Naive thymus-derived CD4-positive, alpha-beta T cell (primary cell): ENCODE measurements at places on chromosomes 5 and 9. TPM values are rescaled to one million over a fixed set of nuclear protein-coding genes. Genes with fewer than 3 reads are reported as not detected.

The PCDHA13 gene
- not detected for total RNA-seq

The EQTN gene
- total RNA-seq, result not detected

DNA sequence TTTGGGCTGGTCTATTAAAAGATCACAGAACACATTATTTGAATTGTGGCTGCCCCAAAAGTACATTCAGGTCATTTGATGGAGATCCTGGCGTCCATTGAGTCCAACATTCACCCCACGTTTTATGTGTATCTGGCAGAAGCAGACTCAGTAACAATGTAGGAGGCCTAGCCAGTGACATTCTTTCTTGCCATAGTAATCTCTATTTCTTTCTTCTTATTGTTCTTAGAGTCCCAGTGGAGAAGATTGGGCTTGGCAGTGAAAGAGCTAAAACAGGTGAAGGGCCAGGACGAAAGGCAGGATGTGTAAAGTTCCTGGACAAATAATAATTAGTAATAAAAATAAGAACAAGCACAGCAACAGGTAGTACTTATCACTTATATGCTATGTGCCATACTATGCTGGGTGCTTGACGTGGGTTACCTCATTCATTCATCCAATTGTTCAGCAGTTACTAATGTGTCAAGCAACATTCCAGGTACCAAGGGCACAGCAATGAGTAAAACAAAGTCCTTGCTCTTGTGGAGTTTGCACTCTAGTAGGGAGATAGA, 12.6 kb upstream of the ANKH start:
- H3K36me3 ChIP-seq, result no peaks in the 10 kb centered on the region
- no peak overlapping the region for H3K4me3 ChIP-seq
- H3K27me3 ChIP-seq, result no peaks in the 10 kb centered on the region
- no peak for DNase-seq

GRCh38 chr5:170269579-170269978, 28.0 kb downstream of the LCP2 start:
- H3K27ac ChIP-seq, result peak overlapping the region; percentile 66
- H3K4me3 ChIP-seq, result peak overlapping the region; percentile 19
- H3K27me3 ChIP-seq, result no peaks in the 10 kb centered on the region

GRCh38 chr5:139998837-139999236, 44.3 kb downstream of the NRG2 start:
- H3K4me3 ChIP-seq, result no peak overlapping the region
- no peaks in the 10 kb centered on the region for H3K4me1 ChIP-seq
- H3K27me3 ChIP-seq, result no peaks in the 10 kb centered on the region
- no peak overlapping the region for H3K27ac ChIP-seq
- no peak for DNase-seq
- H3K36me3 ChIP-seq, result no peaks in the 10 kb centered on the region

DNA sequence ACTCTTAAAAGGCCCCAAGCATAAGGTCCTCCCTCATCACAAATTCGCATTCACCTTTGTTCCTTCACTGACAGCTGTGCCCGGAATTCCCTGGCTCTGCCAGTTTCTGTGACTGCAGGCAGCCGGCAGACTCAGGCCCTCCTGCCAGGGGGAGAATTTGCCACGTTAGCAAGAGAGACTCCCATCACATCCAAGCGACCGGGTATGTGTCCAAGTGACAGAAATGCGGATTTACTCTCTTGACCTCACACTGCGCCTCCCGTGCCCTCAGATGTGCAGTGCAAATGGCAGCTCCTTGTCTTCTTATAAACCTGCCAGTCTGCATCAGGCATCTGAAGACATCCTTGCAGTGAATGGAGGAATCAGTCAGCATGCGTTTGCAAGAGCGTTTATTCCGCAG, 187.1 kb upstream of the WWC1 start:
- no peaks in the 10 kb centered on the region for H3K27me3 ChIP-seq
- no peaks in the 10 kb centered on the region for H3K36me3 ChIP-seq
- no peak overlapping the region for H3K4me3 ChIP-seq
- no peaks in the 10 kb centered on the region for H3K4me1 ChIP-seq
- no peak for DNase-seq
- H3K27ac ChIP-seq, result no peak overlapping the region

- H3K4me1 ChIP-seq, result no peaks in the 10 kb centered on the region
- H3K27me3 ChIP-seq, result no peaks in the 10 kb centered on the region
- no peak overlapping the region for H3K27ac ChIP-seq
- no peak for DNase-seq
Observed at GRCh38 chr5:80481019-80481893, 6.6 kb upstream of the FAM151B start.

DNA sequence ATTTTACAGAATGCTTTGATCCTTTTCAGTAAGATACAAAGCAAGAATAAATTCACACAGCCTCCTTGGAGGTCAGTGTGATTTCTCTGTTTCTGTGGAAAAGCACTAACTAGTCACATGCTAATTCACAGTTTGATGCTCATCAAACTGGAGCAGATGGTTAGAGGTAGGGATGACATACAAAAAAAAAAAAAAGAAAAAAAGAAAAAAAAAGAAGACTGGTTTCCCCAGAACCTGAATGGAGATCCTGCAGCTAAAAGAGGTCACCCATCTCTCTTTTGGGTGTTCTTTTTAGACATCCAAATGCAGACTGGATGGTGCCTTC, 123.7 kb upstream of the ANKRD55 start:
- no peak overlapping the region for H3K4me3 ChIP-seq
- no peaks in the 10 kb centered on the region for H3K36me3 ChIP-seq
- H3K27me3 ChIP-seq, result no peaks in the 10 kb centered on the region
- no peak overlapping the region for H3K27ac ChIP-seq
- H3K4me1 ChIP-seq, result no peaks in the 10 kb centered on the region
- no peak for DNase-seq

DNA sequence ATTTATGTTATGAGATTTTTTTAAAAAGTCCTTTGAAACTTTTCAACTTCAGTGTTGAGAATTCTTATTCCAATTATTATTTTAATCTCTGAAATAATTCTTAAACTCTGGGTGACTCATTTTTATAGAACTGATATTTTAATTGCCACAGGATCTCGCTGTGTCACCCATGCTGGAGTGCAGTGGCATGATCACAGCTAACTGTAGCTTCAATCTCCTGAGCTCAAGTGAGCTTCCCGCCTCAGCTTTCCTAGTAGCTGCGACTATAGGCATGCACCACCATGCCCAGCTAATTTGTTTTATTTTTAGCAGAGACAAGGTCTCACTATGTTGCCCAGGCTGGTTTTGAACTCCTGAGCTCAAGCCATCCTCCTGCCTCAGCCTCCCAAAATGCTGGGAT, 41.0 kb downstream of the DIMT1 start:
- H3K4me3 ChIP-seq, result no peak overlapping the region
- H3K36me3 ChIP-seq, result peaks cover 19% of the 10 kb centered on the region
- no peaks in the 10 kb centered on the region for H3K4me1 ChIP-seq
- no peak overlapping the region for H3K27ac ChIP-seq
- no peaks in the 10 kb centered on the region for H3K27me3 ChIP-seq
- DNase-seq, result no peak

DNA sequence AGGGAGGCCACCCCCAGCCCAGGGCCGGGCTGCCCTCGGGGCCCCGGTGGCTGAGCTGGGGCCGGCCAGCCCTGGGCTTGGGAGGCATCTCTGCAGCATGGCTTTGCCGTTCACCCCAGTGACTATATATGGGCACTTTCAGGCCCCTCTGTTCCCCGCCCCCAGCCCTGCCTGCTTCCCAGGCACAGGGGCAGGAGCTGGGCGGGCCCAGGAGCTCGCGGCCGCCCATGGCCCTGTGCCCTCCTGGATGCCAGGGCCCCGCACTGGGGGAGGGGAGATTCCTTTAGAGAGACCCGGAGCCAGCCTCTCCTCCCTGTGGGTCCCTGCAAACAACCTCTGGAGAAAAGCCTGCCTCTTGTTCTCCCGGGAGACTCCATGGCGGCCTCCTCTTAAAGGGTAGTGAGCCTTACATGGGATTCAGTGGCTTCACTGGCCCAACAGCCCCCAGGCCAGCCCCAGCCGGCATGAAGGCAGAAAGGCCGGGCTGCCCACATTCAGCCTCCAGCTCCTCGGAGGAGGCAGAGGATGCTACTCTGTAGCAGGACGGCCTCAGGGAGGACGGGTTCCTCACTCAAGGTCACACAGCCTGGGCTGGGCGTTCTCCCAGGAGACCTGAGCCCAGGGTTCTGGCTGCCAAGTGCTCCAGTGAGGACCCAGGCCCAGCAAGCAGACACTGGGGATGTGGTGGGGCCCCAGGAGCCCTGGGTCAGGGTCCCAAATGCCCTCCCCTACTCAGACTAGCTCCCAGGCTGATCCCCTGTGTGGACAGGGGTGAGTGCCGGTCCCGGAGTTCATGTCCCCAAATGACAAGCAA, 4.1 kb downstream of the NACC2 start:
- no peak overlapping the region for H3K27ac ChIP-seq
- H3K4me3 ChIP-seq, result no peak overlapping the region
- H3K27me3 ChIP-seq, result no peaks in the 10 kb centered on the region
- H3K36me3 ChIP-seq, result no peaks in the 10 kb centered on the region
- H3K4me1 ChIP-seq, result peaks cover 11% of the 10 kb centered on the region
